ENCODE measurements at places on chromosomes 16 and 17.

DNA sequence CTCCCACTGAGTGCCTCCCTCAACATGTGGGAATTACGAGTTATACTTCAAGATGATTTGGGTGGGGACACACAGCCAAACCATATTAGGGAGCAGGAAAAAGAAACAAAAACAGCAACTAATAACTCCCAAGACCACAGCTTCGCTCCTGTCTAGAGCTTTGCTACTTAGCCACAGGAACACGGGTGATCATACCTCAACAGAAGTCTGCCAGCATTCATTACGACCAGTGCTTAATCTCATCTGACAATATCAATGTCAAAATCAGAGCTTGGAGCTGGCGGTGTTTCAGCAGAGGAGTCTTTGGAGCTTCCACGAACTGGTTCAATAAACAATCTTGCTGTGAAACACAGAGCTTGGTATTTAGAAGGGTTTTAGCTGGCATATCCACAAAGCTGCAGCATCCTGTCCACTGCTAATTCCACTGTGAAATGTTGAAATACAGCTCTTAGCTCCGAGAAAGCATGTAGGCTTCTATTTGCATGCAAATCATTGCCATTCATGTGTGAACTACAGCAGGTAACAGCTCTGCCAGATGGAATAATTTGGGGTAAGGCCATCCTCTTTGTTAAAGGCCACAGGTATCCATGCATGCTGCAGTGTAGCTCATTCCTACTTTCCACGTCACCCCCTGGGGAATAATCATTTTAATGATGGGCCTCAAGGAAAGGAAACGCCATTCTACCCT, 128.4 kb upstream of the GOT2 start:
- no peak overlapping the region for H3K27ac ChIP-seq
- H3K27me3 ChIP-seq, result no peaks in the 10 kb centered on the region
- H3K4me1 ChIP-seq, result no peaks in the 10 kb centered on the region

DNA sequence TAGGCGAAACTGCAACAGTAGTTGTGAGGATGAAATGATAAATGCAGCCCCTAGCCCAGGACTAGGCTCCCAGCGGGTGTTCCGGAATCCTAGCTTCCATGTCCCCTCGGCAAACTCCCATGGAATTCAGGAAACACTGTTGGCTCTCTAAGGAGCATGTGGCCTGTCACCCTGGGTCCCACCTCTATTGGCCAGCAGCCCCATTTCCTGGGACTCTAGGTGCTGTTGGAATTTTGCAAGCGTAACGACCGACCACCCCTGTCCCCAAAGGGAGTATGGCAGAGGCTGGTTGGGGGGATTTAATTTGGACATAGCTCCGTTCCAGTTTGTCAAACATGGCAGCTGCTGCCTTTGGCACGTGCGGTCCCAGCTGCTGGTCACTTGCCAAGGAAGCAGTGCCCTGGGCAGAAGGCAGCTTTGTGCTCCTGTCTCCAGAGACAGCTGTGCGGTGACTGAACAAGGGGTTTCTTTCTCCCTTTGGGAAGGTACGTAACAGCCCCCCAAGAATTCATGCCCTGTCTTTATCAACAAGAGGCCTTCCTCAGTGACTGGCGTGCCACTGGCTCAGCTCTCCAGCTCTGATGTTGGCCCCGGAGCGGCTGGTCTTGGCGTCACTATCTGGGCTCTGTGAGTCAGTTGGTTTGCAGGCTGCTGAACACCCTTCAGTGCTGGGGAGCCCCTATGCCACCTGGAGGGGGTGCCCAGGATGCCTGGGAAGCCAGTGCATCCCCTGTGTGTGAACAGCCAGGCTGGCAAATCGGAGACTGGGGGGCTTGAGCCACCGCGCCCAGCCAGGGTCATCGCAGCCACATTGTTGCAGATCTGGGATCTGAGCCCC, 235.2 kb upstream of the TNRC6C start:
- no peaks in the 10 kb centered on the region for H3K4me1 ChIP-seq
- H3K27me3 ChIP-seq, result no peaks in the 10 kb centered on the region
- no peak overlapping the region for H3K4me3 ChIP-seq
- H3K27ac ChIP-seq, result no peak overlapping the region
- no peaks in the 10 kb centered on the region for H3K36me3 ChIP-seq

- no peak for DNase-seq
- no peak overlapping the region for H3K4me3 ChIP-seq
Observed at GRCh38 chr17:19254651-19255050, 17.5 kb downstream of the EPN2 start.

- H3K4me3 ChIP-seq, result no peak overlapping the region
- no peak for DNase-seq
- H3K4me1 ChIP-seq, result no peaks in the 10 kb centered on the region
- H3K27ac ChIP-seq, result no peak overlapping the region
- no peaks in the 10 kb centered on the region for H3K36me3 ChIP-seq
Observed at GRCh38 chr17:38322897-38323296, 20.9 kb downstream of the GPR179 start.

GRCh38 chr16:21989133-21989532, 11.8 kb downstream of the PDZD9 start:
- no peak overlapping the region for H3K27ac ChIP-seq
- no peaks in the 10 kb centered on the region for H3K27me3 ChIP-seq
- no peak for DNase-seq
- H3K36me3 ChIP-seq, result no peaks in the 10 kb centered on the region
- H3K4me3 ChIP-seq, result no peak overlapping the region

GRCh38 chr17:44758414-44759085, at the start of gene ADAM11:
Gene ADAM11, plus strand, starts transcription at chr17:44758988. Its CDS starts 212 bp downstream, at chr17:44759200.
- peaks cover 12% of the 10 kb centered on the region for H3K4me1 ChIP-seq
- no peaks in the 10 kb centered on the region for H3K36me3 ChIP-seq
- no peak for DNase-seq
- H3K27ac ChIP-seq, result no peak within 1 kb of the TSS
- no peak within 1 kb of the TSS for H3K4me3 ChIP-seq
